NAMALWA (cell line): ENCODE measurements at places on chromosomes 11 and 22.

GRCh38 chr11:59872076-59872475 lies 5.8 kb upstream of the TCN1 start:
- no peak for DNase-seq

GRCh38 chr11:106727256-106727655 lies 291.0 kb downstream of the GUCY1A2 start:
- no peak for DNase-seq

GRCh38 chr11:96227244-96227643 lies 115.8 kb downstream of the MAML2 start:
- DNase-seq, result no peak

GRCh38 chr11:69888483-69889181 lies 69.4 kb upstream of the FGF3 start:
- DNase-seq, result peak; percentile 67

DNA sequence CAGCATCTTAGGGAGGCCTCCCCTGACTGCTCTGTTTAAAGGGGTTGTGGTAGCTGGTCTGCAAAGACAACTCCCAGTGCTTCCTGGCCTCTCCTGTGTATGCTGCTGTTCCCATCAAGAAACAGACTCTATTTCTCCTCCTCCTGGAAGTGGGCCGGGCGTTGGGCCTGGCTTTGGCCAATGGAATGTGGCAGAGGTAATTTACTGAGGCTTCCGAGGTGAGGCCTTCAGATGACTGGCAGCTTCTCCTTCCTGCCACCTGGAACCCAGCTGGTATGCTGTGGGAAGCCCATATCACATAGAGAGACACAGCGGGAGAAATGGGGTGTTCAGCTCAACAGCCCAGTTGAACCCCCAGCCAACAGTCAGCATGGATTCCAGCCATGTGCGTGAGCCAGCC lies 25.1 kb upstream of the EIF3D start:
- DNase-seq, result no peak

- DNase-seq, result no peak
These were observed 65.4 kb downstream of the SMIM38 start for GRCh38 chr11:69221086-69221485.

- no peak for DNase-seq
These were observed 36.7 kb downstream of the ACO2 start for GRCh38 chr22:41505511-41506220.

GRCh38 chr22:23494930-23495266 lies 85.2 kb downstream of the IGLL1 start:
- DNase-seq, result no peak

GRCh38 chr11:109426442-109427240 lies 4.7 kb downstream of the C11orf87 start:
- peak; percentile 17 for DNase-seq

DNA sequence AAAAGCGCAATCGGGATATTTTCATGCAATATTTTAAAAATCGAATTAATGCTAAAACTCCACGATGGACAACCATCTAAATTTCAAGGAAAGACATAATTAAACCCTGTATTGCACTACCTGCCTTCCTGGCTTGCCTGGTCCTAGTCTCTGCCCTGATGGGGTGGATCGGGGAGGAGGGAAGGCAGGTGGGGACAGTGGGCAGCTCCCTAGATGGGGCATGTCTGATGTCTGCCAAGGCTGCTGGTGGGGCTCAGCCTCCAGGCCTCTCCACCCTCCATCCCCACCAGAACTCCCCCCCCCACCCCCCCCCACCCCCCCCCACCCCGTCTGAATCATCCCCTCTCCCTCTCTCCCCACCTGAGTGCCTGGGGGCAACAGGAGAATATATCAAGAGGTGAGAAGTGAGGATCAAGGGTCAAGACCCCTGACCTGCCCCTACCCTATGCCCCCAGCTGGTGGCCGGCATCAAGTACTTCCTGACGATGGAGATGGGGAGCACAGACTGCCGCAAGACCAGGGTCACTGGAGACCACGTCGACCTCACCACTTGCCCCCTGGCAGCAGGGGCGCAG lies 650 bp downstream of the CST6 start:
- DNase-seq, result no peak

- no peak for DNase-seq
These were observed 18.3 kb upstream of the TMPRSS4 start for GRCh38 chr11:118058311-118059245.

DNA sequence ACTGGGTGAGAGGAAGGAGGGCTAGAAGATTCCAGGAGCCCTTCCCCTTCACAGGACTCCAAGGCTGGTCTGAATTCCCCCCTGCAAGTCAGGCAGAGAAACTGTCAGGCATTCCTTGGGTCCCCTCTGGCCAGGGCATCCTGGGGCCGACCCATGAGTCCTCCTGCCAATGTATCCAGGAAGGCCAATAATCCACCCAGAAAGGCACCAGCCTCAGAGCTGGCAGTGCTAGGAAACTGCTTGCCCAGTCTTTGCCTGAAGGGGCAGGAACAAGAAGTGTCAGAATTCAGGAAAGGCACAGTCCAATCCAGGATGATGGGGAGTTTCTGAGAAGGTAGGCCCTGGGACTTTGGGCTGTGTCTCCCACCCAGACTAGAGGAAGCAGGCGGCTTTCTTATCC lies 41.0 kb downstream of the BUD13 start:
- DNase-seq, result no peak

DNA sequence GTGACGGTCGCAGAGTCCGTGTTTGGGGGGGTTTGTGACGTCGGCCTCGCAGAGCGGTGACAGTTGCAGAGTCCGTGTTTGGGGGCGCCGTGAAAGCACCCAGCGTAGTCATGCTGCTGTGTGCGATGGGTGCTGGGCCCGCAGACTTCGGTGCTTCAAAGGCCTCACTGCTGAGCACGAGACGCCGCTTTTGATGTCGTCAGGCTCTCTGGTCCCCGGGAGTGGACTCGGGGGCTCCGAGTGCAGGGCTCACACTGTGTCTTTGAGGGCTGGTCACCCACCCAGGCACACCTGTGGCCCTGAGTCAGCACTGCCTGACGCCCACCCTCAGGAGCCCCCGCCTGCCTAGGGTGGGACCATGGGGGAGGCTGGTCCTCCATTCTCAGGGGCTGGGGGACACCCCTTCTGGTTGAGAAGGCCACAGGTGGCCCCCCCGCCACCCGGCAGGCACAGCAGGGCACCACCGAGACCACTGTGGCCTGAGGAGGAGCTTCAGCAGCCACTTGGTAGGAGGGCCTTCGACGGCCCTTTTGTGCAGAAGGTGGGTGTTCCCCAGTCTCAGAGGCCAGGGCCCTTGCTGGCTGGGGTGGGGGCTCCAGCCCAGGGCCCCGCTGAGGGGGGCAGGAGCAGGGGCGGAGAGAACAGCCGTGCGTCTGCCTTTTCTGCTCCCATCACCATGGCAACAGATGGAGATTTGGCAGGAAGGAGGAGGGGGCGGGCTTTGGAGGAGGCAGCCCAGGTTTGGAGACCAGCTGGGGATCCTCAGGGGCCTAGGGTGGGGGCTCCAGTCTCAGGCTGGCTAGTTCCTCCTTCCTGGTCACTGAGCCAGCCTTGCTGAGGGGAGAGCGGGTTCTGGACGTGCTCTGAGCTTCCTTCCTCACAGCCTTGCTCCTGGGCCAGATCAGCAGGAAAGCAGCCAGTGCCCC lies 20.9 kb downstream of the BRSK2 start:
- no peak for DNase-seq

GRCh38 chr11:102981324-102981910 lies 25.9 kb upstream of the MMP13 start:
- DNase-seq, result no peak

GRCh38 chr11:118051611-118052461 lies 25.0 kb upstream of the TMPRSS4 start:
- no peak for DNase-seq

- DNase-seq, result no peak
These were observed 1333.1 kb upstream of the TENM4 start for GRCh38 chr11:80773919-80774318.

GRCh38 chr22:23245045-23245798 lies 64.9 kb downstream of the BCR start:
- no peak for DNase-seq

DNA sequence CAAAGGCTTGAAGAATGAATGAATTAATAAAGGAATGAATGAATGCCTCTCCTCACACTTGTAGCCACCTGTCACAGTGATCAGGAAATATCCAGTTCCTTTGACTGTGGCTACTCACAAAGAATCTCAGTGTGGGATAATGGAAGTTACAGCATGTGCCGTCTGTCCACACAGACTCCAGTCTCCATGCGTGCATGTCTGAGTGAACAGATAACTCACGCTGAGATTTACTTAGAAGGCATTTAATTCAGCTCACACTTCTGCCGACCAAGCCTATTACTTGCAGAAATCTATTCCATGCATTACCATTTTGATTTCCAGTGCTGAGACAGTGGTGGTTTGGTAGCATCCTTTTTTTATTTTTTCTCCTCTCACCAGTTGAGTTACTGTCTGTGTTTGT lies 32.3 kb upstream of the HMGXB4 start:
- no peak for DNase-seq

DNA sequence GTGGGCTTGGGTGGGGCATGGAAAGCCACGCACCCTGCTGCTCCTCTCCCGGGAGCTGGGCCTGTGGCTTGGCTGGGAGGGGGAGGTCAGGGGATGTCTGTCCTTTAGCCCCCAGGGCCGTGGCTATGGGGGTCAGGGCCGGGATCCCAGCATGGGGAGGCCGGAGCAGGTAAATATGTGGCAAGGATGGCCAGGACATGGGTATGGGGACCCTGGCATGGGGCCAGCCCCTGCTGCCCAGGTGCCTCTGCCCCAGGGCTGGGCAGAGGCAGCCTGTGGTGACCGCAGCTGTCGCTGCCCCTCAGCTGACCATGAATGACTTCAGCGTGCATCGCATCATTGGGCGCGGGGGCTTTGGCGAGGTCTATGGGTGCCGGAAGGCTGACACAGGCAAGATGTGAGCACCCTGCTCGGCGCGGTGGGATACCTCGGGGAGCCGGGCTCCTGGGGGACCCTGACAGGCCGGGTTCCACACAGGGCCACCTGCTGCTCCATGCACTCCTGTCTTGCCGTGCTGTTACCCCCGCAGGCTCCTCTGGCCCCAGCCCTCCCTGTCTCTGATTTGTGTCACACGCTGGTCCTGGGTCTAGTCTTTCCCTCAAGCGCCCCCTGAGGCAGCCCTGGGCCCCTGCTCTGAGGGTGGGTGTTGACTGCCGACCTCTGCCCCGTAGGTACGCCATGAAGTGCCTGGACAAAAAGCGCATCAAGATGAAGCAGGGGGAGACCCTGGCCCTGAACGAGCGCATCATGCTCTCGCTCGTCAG lies 8.1 kb upstream of the ANKRD13D start:
- no peak for DNase-seq

DNA sequence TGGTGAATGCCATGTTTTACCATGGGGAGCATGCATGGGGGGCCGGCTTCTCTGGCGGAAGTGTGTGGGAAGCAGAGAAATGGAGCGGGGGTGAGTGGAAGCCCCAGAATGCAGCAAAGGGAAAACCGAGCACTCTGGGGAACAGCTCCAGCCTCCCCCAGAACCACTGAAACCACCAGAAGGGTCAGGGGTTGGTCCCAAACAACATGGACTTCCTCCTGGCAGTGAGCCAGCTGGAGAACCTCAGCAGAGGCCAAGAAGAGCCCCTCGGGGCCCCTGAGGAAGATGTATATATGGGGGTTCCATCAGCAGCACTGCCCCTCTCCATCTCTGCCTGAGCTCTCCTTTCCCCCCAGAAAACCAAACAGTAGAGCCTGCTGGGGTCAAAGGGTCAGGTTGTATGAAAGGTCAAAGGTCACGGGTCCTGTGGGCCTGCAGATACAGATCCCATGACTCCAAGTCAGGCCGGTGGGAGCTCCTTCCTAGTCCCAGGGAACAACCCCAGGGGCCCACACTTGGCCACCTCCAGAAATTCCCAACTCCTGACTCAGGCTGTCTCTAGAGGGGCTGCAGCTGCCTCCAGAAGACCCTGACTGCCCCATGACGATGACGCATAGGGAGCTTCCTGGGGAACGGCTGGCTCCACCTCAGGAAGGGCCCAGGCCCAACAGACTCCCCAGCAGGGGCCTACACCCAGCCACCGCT lies 48.5 kb upstream of the TIMP3 start:
- no peak for DNase-seq

GRCh38 chr22:20625270-20625669 lies 117.9 kb downstream of the MED15 start:
- no peak for DNase-seq

- DNase-seq, result no peak
These were observed 140.4 kb downstream of the PARVA start for GRCh38 chr11:12517741-12518140.

- no peak for DNase-seq
These were observed 37.4 kb downstream of the CTNND1 start for GRCh38 chr11:57798905-57799559.

DNA sequence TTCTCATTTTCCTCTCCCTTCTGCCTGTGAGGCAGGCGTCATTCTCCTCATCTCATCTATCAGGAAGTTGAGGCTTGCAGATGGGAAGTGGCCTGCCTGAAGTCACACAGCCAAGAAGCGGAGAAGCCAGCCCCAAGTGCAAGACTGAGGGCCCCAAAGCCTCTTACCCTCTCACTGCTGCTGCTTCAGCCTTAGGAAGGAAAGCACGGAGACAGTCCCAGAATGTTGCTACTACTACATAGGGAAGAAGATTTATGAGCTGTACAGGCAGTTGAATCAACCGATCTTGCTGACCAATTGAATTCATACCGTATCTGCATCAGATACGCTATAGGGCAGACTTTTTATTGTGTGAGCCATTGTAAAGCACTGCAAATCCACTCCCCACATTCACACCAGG lies 89.0 kb downstream of the CWC15 start:
- DNase-seq, result no peak

DNA sequence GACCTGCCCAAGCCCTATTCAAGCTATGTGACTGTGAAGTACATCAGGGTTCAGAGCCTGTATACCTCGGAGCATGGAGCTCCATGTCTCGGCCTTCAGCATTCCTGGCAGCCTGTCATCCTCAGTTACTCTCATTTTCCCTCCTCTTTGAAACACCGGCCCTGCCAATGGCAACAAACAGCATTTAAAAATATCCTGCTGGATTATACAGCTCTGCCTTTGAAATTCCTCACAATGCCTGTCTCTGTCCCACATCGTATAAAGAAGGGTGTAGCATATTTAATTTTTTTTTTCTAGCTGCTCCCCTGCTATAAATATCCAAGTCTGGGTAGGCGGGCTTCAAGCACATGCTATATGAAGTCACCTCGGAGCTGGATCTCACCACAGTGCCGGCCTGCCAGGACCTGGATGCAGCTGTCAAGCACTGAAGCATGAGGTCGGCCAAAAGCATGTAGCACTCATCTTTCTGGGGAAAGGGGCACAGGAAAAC lies 11.8 kb downstream of the ABTB2 start:
- DNase-seq, result no peak

GRCh38 chr22:47657224-47657623 lies 894.8 kb downstream of the TBC1D22A start:
- no peak for DNase-seq

- DNase-seq, result peak; percentile 62
These were observed 907 bp upstream of the PHLDA2 start for GRCh38 chr11:2929950-2930703.

GRCh38 chr22:23673826-23674690 lies 16.8 kb upstream of the RGL4 start:
- no peak for DNase-seq

- no peak for DNase-seq
These were observed 24.2 kb downstream of the MFNG start for GRCh38 chr22:37461961-37462360.
